Neural crest cell (in vitro differentiated cells): ENCODE measurements at places on chromosomes 1 and 21.

GRCh38 chr1:171645553-171646248, 6.8 kb downstream of the MYOC start:
- DNase-seq: no peak

GRCh38 chr1:7896994-7897393, 43.6 kb downstream of the TNFRSF9 start:
- no peak for DNase-seq

DNA sequence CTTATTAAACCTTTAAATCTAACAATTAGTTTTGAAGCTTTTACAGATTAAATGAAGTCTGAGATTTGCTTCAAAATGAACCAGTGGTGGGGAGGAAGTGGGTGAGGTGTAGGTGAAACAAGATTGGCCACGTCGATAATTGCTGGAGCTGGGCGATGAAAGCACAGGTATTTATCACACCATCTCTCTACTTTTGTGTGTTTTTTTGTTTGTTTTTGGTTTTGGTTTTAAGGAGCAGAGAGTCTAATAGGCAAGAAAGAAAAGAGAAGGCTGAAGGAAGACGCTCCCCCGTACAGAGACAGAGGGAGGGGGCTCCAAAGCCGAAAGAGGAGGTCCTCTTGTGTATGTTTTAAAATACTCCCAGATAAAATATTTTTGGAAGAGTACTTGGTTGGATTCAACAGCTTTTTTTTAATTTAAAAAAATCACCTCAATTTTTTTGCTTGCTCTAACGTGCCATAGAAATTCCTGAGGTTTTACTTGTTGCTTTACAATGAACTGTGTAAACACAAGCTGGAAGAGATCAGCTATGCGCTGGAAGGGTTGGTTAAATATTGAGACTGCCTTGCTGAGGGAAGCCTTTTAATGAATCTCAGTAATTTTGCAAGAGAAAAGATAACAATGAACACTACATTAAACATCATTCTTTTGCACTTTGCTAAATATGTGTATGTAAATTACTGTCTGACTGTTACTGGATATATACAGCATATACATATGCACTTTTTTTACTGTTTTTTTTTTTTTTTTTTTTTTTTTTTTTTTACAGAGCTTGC, 6.7 kb upstream of the LGALS8 start:
- DNase-seq: no peak

GRCh38 chr1:5880630-5881405, 111.4 kb downstream of the NPHP4 start:
- DNase-seq: no peak

DNA sequence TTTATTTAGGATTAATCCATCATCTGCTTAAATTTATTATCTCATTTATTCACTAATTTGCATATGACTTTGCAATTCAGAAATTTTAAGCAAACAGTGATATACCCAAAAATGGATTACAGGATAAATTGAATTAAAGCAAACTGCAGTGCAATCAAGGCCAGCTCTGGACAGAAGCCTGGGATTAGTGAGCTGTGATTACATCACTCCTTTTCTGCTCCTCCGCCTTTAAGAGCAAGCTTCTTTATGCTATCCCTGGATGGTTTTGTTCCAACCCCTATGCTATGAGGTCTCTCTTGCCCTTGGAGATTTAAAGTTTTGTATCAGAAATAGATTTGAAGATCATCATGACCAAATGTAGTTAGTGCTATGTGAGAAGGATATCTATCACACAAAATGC, 32.6 kb downstream of the GPR52 start:
- DNase-seq: no peak

DNA sequence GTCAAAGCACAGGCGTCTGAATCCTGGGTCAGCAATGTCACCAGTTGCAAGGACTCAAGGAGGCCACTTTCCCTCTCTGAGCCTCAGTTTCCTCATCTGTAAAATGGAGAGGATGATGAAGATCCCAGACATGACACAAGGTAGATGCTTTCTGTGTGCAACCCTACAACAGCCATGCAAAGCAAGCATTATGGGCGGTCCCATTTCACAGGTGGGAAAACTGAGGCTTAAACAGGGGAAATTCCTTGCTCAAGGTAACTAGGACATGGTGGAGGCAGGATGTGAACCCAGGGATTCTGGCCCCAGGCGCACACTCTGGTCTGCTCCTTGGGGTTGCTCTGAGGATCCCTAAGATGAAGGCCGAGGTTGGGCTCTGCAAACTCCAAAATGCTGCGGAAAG, 311.0 kb downstream of the PTPRU start:
- no peak for DNase-seq

DNA sequence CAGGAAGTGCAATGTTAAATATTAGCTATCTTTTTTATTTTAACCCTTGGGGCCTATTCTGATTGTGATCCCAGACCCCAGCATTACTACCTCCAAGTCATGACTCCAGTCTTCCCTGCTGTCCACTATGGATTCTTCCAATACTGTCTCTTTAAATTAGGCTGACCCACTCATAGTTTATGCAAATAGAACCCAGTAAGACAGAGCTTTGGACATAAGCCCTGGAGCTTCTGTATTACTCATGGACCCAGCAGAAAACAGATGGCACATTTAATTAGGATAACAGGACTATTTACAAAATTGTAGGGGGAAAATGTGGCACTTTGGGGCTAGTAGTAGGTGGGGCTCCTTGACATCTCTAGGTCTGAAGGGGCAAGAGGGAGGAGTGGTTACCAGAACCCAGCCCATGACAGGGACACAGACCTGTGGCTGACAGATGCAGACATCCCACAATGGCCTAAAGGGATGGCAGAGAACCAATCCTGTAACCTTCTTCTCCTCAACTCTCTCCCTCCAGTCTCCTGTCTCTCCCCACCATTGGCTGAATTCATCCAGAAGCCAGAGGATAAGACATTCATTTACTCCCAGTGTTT, 233.5 kb downstream of the OMA1 start:
- no peak for DNase-seq

- no peak for DNase-seq
These were observed 4.1 kb downstream of the PTPRU start for GRCh38 chr1:29240400-29240837.

DNA sequence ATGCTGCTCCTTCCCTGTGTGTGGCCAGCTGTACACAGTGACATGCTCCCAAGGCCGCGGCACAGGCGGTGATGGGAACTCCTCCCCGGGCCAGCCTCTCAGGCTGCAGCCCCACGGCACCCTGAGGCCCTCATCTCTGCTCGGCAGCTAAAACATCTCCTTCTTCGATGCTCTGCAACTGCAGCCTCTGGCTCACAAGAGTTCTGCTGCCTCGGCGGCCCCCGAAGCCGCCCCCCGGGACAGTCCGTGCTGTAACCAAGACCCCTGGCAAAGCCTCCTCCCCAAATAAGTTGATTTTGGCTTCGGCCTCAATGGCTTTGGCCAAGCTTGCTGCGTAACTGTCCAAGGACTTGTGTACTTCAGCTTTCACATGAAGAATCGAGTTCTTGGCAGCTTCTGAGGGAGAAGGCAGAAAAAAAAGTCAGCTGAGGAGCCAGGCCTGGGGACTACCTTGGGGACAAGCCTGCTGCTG, 51.3 kb downstream of the GPR161 start:
- DNase-seq: no peak

DNA sequence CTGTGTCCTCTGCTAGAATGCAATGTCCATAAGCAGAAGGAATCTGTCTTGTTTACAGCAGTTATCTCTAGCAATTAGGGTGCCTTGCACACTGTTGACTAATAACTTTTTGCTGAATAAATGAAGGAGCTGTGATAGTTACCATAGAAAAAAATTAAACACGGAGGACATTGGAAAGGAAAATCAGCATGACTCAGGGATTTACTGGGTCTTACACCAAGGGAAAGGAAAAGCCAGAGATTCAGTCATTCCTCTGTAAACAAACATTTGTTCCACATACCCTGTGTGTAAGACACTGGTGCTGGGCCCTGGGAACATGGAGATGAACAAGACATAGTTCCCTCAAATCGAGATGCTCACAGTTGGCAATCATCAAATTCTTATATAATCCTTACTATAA, 183.3 kb downstream of the PTGER3 start:
- DNase-seq: no peak

DNA sequence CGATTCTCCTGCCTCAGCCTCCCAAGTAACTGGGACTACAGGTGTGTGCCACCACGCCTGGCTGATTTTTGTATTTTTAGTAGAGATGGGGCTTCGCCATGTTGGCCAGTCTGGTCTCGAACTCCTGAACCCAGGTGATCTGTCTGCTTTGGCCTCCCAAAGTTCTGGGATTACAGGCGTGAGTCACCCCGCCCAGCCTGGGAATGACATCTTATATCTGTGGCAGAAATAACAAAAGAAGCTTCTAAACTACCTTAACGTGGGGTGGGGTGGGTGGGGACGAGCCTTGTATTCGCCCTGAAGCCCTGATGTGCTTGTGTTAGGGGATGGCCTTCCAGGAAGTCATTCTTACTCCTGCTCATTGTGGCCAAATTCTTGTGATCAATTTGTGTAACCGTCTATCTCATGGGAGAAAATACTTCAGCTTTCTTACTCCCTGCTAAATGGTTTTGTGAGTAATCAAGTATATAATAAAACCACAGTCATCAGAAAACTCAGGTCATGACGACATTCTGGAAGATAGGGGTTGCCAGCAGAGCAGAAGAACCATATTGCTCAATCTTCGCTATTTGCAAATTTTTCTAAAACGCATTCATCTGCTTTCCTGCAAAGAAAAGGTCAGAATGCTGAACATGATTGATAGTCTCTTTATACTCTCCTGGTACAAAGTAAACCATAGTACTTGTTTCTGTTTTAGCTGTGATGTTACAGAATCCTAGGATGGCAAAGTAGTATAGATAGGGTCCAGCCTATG, 63.2 kb downstream of the DIRAS3 start:
- DNase-seq: no peak

DNA sequence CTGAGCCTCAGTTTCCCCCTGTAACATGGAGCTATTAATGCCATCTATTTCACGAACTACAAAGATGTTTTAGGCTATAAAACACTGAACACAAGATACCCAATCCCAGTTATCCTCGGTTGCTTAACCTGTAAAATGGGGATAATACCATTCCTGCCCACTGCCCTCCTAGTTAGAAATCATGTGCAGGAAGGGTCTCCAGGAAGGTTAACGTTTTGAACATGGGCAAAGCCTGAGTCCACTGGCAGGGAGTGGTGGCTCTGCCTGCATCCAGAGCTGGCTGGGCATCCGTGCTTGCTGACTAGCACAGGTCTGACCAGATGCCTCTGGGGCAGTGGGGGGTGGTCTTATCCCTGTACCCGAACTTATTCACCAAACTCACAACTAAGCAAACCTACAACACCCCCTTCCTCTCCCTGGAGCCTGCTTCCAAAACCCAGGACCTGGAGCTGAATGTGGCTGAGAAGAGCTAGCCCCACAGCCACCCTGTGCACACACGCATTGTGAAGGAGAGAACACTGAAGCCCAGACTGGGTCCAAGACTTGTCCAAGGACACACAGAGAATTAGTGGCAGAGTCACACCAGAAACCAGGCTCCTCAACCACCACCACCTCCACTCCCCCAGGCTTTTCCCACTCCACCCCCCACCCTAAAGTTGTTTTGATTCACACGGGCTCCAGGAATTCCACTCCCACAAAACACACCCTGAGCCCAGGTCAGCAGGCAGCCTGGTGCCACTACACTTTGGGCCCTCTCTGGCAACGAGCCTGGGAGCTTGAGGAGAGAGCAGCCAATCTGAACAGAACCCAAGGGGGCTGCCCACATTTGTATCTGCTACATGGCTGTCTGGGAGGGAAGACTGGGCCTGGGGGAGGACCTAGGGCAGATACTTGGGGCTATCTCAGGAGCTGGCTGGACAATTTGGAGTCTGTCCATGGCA, 1.6 kb downstream of the E2F2 start:
- no peak for DNase-seq

DNA sequence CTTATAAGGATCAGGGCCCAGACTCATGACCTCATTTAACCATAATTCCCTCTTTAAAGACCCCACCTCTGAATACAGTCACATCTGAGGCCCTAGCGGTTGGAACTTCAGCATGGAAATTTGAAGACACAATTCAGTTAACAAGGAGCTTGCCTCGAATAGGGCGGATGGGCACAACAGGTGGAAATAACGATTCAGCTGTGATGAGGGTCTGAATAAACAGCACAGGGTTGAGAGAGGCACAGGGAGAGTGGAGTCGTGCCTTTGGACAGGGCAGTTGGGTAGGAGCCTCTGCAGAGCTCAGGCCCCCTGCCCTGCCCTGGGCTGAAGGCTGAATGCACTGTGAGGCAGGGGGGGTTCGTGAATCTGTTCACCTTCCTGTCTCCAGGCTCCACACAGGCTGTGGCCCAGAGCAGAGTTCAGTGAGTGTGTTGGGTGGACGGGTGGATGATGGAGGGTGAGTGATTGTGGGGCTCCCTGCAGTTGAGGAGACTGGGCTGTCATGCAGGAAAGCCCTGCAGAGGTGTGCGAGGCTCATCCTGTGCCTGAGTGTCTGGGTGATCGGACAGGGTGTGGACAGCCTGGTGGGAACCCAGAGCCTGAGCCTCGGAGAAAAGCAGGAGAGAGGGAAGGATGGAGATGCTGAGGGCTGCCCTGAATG, 243.1 kb downstream of the FOXD2 start:
- DNase-seq: no peak

DNA sequence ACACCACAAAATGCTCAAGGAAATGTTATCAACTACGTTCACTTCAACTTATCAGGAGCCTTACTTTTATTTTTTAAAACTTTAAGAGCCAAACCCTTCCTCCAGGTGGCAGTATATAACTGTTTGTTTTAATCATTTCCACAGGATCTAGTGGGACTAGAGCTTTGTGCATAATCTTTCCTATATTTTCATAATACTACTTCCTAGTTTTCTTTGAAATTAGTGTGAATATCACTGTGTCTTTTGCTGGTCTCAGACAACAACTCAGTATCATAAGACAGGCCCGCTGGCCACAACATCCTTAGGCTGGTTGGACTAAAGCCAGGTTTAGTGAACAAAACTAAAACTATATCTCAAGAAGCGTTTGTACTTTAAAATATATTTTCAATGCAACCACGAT, 145.5 kb downstream of the TIAM1 start:
- no peak for DNase-seq

- DNase-seq: no peak
These were observed at the start of gene DENND2C for GRCh38 chr1:114669562-114670082. Gene DENND2C, minus strand, starts transcription at chr1:114670049. Its CDS starts 44,065 bp downstream, at chr1:114625984.

DNA sequence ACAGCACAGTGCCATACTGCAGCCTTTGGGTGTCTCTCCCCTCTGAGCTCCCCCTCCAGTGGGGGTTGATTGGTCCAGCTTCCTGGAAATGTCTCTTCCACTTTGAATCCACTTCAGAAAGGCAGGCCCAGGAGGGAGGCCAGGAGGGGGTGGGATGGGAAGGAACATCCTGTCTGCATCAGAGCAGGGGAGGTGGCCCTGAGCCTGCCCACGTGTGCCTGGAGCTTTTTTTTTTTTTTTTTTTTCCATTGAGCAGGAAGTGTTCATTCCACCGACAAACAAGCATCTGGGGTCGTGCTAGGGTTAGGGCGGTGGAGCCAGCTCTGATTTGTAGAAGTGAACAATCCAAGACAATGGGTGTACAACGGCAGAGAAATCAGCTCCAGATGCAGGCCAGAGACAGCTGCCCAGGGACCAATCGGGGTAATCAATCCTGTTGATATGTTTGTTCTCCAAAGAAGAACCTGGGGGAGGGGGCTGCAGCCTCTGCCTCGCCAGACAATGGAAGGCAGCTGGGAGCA, 93.3 kb downstream of the SSBP3 start:
- no peak for DNase-seq

GRCh38 chr1:209628618-209629299, 23.5 kb downstream of the LAMB3 start:
- DNase-seq: no peak

- no peak for DNase-seq
These were observed 52.7 kb downstream of the SLC9A1 start for GRCh38 chr1:27102134-27102706.
